ENCODE measurements at places on chromosomes 5 and 9.

GRCh38 chr9:116757030-116757429, 69.9 kb downstream of the TRIM32 start:
- DNase-seq, result no peak

DNA sequence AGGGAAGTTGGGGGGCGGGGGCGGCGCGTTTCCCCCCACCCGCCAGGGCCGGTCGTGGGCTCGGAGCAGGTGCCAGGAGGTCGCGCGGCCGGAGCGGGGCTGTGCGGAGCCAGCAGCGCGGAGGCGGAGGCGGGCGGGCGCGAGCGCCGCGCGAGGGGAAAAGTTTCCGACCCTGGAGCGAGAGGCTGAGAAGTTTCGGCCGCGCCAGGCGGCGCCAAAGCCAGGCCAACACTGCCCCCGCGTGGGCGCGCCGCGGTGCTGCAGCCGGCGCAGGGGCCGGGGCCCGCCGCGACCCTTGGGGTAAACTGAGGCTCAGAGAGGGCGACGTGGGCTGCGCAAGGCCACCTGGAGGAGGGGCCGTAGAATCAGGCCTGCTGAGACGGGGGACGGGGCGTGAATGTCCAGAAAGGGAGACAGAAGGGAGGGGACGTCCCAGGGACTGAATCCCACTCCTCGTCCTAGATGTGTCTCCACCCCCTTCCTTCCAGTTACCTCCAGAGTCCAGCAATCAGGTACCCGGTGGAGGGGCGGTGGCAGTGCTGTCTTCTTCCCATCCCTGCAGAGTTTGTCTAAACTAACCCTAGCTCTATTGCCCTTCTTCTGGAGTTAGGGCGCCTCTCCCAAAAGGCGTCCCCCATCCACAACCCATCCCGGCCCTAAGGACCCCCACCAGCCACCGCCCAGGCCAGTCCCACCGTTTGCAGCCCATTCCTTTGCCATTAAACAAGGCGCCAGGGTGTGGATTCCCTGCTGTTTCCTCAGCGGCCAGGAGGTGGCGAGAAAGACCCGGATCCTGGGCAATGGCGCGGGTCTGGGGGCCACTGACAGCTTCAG, 10.2 kb downstream of the C9orf50 start:
- DNase-seq, result peak; percentile 58

DNA sequence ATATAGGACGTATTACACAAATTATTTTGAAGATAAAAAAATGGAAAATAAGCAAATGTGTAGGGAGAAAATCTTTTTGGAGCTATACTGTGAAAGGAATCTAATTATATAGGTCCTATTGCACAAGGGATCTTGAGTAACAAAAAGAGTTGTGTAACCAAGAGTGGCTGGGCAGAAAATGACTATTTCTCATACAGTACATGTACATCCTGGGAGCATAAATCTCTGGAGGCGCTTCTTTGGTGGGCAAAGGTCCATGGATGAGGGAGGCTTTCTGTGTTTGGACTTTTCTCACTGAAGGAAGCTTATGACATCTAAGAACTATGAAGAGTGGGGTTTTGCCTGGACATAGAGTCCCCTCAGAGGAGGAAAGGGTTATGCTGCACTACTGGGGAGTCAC, 29.8 kb downstream of the ANKS6 start:
- no peak for DNase-seq

- DNase-seq, result no peak
Observed at GRCh38 chr5:16757146-16757545, 140.3 kb upstream of the RETREG1 start.

- DNase-seq, result no peak
Observed at GRCh38 chr5:88393716-88394535, 125.3 kb upstream of the TMEM161B start.

- DNase-seq, result no peak
Observed at GRCh38 chr5:175393897-175394296, 50.1 kb downstream of the DRD1 start.

Measured in Kasumi-1 (cell line).